ENCODE measurements at places on chromosomes 2 and 18.

GRCh38 chr18:22176420-22177326, 7.3 kb downstream of the GATA6 start:
- no peak for DNase-seq

- no peak for DNase-seq
Observed at GRCh38 chr2:7748717-7749415, 831.7 kb downstream of the RNF144A start.

DNA sequence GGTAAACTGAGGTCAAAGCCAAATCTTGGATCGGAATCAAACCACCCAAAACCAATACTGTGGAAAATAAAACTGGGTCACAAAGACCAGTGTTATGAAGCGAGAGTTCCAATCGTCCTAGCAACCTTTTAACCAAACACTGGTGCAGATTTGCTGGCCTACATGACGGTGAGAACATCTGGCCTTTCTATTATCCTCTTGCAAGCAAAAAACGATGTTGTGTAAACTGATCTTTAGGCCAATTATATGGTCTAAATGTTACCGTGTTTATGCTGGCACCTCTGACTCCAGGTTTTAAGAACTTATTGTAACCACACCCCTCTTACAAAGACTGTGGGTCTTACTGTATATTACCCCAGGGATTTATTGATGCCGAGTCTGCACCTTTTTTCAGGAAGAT, 145.9 kb downstream of the GFPT1 start:
- no peak for DNase-seq

DNA sequence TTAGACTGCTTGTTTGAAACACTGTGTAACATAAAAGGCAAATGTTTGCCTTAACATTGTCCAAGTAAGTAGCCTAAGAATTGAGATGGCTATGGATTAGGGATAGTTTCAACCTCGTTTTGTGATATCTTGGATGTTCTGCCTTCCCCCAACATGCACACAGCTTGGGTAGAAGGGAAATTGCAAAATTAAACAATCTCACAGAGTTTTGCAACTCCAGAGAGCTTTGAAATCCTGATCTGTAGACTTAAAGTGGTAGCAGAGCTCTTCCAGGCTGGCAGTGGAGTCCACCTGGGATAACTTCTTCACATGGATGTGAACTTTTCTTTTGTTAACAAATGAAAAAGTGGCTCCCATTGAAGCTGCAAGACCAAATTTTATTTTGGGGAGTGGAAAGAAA, 59.6 kb downstream of the CHRNA1 start:
- DNase-seq: no peak

- no peak for DNase-seq
Observed at GRCh38 chr2:121469356-121469755, 61.3 kb upstream of the RNU4ATAC start.

GRCh38 chr2:104769096-104769495, 84.8 kb upstream of the POU3F3 start:
- DNase-seq: no peak

DNA sequence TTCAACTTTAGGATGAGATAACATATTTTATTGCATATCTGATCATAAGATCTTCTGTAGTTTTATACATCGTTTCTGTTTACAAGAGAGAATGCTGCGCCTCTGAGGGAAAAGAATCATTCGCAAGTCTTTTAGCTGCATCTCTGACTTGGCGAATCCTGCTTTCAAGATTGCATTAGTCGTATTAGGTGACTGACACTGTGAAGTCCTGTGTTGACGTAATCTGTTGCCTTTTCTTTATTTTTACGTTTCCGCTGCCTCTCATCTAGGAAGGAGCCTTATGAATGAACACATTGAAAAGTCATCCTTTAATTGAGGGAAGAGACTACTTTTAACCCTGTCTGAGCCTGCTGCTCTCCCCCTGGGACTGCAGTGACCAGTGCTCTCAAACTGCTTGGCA, 101.5 kb downstream of the LDLRAD4 start:
- DNase-seq: no peak

All from stimulated activated naive CD4-positive, alpha-beta T cell (primary cell).